Activated CD8-positive, alpha-beta memory T cell treated with anti-CD3 and anti-CD28 coated beads for 48 hours (primary cell): ENCODE measurements at places on chromosomes 2 and 18.
A peak's percentile ranks its signal among the peaks of the same experiment; 100 is the strongest.

DNA sequence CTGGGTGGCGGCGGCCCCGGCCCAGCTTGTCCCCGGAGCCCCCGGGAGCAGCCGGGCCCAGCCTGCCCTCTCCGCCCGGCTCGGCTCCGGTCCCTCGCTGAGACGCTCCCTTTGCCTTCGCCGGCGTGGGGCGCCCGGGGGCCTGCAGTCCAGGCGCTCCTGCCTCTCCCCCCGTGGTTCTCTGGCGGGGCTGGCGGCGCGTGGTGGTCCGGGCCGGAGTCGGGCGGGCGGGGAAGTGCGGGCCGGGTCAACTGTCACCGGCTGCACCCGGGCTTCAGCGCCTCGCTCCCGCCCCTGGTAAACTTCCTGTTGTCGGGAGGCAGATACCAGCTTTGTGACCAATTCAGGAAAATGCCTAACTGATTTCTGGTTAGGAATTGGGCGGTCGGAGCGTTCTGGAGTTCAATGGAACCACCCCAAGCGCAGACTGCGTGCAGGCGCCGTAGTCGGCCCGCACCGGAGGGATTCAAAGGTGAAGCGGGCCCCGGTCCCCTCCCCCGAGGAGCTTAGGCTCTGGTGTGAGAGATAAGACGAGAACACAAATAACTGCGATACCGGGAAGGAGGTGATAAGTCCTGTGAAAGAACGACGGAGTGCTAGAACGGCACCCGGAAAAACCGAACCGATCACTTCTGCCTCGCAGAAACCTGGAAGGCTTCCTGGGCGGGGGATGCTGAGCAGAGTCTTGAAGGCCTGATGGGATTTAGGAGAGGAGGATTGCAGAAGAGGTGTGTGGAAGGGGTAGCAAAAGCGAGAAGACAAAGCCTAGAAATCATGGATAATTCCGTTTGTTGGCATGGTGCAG is 891 bp downstream of the CAB39 start:
- peak; percentile 40 for DNase-seq

DNA sequence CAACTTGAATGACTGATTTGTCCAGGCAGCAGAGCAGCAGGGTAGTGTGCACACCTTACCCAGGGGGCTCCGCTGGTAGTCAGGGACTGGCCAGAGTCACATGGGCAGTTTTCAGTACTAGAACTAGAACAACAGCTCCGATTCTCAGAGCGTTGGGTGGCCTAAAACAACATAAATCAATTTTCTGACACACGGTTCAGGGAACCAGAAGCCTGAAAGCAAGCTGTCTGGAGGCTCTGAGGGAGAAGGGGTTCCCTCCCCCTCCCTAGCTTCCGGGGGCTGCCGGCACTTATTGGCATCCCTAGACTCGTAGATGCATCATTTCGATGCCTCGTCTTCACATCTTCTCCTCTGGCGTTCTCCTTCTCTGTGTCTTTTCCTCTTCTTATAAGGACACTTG is 13.4 kb upstream of the ITGB6 start:
- DNase-seq, result no peak

DNA sequence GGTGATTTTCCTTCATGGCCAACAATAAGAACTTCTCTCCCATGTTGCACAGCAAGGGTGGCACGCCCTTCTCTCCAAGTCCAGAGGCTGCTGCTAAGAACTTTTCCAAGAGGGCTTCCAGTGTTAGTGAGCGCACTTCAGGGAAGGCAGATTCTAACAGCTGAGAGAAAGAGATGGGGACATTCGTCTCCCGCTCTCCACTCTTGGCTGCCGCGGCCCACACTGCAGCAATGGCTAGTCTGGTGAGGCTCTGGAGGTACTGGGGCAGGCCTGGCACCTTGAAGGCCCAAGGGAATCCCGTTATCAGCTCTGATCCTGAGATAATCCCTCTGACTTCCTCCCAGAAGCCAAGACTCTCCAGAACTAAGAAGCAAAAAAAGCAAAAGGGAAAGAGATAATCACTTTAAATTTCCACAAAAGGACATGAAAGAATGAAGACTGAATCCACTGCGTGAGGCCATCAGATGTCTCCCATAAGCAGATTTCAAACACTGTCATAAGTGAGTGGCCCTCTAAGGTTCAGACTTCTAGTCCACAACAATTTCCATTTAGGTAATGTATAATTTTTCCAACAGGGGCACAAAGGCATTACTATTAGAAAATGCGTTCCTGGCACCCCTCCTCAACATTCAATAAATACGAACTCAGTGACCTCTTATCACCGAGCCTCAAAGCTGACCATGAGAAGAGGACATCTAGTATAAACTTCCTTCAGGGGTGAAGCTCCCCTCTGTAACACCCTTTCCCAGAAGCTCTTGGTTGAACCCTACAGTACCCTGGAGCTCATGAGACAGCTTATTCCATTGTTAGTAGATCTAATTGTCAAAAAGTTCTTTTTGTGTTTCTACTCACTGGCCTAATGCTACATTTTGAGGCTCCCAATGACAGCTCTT is 66.7 kb upstream of the ZFP36L2 start:
- no peak for DNase-seq

- no peak for DNase-seq
Measured at GRCh38 chr2:70668911-70669310, 99.1 kb downstream of the ADD2 start.

- no peak for DNase-seq
Measured at GRCh38 chr18:48405978-48406377, 3.2 kb downstream of the ZBTB7C start.

GRCh38 chr18:44996261-44996660 is 315.6 kb downstream of the SETBP1 start:
- DNase-seq, result no peak

DNA sequence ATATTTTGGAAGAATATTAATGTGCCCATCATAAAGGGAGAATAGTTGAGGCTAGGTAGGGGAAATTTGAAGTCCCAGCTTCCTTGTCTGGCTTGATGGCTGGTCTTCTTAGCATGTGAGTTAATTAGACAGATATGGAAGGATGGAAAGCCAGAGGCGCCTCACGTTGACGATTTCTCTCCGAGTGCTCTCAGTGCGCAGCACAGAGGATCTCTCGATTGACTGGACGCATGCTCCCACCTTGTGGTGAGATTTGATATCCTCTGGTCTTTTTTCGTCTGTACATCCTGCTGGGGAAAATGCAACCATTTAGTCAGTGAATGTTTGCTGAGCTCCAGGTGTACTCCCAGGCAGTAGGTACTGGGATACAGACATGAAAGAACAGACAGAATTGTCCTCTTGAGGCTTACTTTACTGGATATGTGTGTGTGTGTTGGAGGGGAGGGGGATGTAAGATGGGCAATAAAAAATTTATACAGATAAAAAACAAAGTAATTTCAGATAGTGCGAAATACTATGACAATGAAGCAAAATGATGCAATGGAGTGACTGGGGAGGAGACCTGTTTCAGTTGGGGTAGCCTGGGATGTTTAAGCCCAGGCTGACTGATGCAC is 66.9 kb upstream of the ZNG1B start:
- DNase-seq, result peak; percentile 18

- DNase-seq, result no peak
Measured at GRCh38 chr2:121721926-121722325, 14.7 kb downstream of the NIFK start.

DNA sequence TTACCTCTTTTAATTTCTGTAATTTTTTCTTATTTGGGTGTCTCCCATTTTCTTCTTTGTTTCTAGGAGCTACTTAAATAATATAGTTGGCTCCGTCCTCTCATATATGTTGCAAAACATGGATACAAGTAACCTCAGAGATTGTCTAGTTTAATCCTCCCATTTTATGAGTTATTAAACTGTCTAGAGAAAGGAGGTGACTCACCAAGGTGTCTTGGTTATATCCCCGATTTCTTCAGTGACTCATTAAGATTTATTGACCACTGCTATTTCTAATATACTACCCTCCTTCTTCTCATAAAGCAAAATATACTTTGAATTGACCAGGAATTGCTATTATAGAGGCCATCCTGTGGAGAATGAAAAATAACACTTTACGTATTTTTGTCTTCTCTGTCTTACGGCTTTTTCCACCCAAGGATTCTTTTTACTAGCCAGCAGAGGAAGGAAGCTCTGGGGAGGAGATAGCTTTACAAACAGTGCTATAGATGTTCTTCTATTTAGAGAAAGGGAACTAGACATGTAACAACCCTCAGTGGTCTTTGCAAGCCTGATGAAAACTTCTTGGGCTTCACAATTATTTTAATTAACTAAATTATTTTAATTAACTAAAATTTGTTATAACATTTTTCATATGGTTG is 300.4 kb upstream of the TNP1 start:
- DNase-seq, result no peak

- DNase-seq, result no peak
Measured at GRCh38 chr18:46663539-46663938, 6.5 kb upstream of the LOXHD1 start.

DNA sequence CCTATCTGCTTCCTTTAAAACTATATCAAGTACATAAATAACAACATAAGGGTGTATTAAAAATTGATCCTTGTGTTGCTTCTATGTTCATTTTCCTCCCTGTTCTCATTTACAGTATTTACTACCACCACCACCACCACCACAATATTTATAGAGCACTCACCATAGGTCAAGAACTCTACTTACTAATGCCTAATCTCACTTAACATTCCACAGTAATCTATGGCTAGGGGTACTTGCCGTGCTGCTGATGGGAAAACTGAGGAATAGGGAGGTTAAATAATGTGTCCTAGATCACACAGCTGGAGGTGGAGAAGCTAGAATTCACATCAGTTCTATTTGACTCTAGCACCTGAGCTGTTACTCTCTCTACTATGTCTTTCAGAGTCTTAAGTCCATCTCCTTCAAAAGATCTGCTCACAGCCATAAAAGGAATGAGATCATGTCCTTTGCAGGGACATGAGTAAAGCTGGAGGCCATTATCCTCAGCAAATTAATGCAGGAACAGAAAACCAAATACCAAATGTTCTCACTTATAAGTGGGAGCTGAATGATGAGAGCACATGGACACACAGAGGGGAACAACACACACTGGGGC is 54.1 kb upstream of the ZNF385B start:
- DNase-seq, result no peak

DNA sequence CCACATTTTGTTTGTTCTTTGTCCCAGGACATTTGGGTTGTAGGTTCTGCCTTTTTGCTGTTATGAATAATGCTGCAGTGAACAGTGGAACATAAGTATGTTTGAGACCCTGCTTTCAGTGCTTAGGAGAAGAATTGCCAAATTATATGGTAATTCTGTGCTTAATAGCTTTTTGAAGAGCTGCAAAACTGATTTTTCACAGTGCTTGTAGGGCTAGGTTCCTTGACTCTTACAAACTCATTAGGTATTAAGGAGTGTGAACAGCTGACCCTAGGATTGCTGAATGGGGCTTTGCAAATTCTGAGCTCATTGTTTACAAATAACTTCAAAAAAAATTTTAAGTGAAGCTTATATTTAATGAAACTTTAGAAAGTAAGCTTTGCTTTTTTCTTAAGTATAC is 154.2 kb downstream of the LTBP1 start:
- DNase-seq, result no peak

GRCh38 chr2:100234141-100234540 is 88.2 kb downstream of the LONRF2 start:
- no peak for DNase-seq

- no peak for DNase-seq
Measured at GRCh38 chr2:222504719-222505118, 80.4 kb downstream of the SGPP2 start.

- no peak for DNase-seq
Measured at GRCh38 chr2:216837740-216838139, 22.1 kb downstream of the TNP1 start.

- DNase-seq, result no peak
Measured at GRCh38 chr2:18372641-18373040, 187.8 kb downstream of the RDH14 start.

GRCh38 chr2:162022290-162022945 is 51.6 kb downstream of the DPP4 start:
- no peak for DNase-seq
